ENCODE measurements at places on chromosomes 7 and 10.

DNA sequence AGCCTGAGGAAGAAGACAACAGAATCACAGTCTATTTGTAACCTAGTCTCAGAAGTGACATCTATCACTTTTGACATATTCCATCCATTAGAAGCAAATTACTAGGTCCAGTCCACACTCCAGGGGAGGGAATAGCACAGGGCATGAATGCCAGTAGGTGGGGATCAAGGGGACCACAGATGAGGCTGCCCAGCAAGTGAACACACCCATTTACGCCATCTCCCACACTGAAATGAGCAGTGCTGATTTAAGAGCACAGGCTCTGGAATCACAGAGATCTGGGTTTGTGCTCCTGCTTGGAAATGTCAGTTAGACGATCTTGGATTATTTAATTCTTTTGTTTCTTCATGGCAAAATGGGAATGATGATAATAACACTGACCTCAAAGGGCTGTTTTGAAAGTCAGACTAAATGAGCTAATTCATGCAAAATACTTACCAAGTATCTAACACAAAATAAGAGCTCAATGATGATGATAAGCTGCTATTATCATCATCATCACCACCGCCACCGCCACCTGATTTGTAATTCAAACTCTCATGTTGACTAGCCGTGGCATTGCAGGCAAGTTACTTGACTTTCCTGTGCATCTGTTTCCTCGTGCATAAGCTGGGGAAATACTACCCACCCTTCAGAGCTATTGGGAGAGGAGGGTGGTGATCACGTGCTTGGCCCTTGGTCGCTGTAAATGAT lies 138.9 kb upstream of the KLF14 start:
- DNase-seq, result no peak

- no peak for DNase-seq
Observed at GRCh38 chr7:70131817-70132216, 533.5 kb downstream of the AUTS2 start.

DNA sequence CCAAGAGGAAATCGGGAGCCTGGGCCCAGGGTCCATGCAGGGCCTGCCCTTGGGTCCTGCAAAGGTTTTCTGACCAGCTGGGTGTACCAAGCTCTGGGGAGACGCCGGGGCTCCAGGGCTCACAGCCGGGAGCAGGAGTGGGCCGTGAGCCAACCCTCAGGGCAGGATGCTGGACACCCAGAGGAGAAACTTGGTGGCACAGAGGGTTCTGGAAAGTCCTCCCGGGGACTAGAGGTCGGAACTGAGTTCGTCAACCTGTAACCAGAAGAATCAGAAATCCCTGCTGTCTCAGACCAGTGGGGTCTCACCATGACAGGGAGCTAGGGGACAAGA lies 29.2 kb upstream of the PPP2R2D start:
- DNase-seq, result no peak

- DNase-seq, result no peak
Observed at GRCh38 chr7:3781607-3782006, 480.6 kb downstream of the SDK1 start.

DNA sequence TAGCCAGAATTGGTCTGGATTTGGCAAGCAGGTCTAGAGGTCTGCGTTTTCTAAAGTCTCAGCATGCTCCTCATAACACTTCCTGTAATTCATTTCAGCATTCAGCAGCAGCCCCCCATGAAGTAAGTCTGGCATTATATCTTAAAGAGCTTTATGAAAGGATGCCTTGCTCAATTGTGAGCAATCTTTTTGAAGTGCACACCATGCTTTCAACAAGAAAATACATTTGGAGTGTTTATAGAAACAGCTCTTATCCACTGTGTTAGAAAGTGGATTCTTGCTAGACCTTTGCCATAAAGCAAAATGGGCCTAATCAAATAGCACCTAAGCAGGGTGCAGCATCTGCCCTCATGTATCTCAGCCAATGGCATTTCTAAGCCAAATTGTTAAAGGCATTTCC lies 378.0 kb upstream of the AKR1E2 start:
- DNase-seq, result no peak

DNA sequence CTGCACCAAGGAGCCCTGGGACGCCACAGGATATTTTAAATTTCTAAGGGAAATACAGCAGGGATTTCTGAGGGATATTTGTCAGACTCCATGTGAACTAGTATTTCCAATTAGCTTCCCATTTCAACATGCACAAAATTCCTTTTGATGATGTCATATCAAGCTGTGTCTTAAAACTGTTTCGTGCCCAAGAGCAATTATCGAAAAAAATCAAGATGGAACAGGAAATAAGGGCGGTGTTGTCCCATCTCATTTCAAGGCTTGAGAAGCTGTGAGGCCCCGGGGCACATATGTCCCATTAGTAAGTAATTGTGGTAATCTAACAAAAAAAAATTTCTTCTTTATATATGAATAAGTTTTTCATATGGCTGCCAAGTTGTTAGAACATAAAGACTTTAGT lies 47.4 kb downstream of the PPP1R17 start:
- no peak for DNase-seq

DNA sequence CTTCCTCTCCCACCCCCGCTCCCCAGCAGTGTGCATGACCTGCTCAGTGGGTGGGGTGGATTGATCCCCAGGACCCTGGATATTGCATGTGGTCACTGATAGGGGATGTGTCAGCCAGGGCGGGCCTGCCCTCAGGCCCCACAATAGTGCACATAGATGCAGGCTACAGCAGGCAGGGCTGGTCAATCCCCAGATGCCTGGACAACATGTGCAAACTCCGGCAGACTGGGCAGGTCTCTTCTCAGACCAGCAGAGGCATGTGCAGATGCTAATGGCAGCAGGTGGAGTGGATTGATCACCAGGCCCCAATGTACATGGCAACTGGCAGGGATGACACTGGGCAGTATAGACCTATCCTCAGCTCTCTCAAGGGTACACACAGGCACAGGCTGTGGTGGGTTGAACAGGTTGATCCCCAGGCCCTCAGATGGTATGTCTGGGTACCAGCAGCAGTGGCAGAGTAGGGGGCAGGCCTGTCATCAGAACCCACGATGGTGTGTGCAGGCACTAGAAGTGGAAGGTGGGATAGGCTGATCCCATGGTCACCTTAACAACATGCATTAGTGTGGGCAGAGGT lies 98.6 kb downstream of the LANCL2 start:
- DNase-seq, result no peak

DNA sequence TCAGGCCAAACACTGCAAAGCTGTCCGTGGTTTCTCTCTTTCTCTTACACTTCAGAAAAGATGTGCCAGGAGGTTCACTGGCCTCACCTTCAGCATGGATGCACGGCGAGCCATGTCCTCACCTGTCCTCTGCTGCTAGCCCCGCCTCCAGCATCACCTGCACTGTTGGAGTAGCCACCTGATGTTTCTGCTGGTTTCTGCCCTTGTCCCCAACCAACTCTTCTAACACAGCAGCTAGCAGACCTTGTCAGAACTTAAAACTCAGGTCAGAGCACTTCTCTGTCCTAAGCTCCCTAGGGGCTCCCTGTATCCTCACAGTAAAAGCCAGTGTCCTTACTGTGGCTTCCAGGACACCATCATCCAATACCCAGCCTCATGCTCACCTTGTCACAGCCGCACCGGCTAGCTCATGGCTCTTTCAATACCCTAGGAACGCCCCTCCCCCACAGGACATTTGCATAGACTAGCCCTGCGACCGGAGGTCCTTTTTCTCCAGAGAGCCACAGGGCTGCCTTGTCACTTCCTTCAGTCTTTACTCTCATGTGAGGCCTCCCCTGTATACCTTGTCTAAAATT lies 15.2 kb downstream of the PALD1 start:
- DNase-seq, result no peak

GRCh38 chr10:63713191-63714144 lies 192.3 kb downstream of the REEP3 start:
- DNase-seq, result peak; percentile 78

DNA sequence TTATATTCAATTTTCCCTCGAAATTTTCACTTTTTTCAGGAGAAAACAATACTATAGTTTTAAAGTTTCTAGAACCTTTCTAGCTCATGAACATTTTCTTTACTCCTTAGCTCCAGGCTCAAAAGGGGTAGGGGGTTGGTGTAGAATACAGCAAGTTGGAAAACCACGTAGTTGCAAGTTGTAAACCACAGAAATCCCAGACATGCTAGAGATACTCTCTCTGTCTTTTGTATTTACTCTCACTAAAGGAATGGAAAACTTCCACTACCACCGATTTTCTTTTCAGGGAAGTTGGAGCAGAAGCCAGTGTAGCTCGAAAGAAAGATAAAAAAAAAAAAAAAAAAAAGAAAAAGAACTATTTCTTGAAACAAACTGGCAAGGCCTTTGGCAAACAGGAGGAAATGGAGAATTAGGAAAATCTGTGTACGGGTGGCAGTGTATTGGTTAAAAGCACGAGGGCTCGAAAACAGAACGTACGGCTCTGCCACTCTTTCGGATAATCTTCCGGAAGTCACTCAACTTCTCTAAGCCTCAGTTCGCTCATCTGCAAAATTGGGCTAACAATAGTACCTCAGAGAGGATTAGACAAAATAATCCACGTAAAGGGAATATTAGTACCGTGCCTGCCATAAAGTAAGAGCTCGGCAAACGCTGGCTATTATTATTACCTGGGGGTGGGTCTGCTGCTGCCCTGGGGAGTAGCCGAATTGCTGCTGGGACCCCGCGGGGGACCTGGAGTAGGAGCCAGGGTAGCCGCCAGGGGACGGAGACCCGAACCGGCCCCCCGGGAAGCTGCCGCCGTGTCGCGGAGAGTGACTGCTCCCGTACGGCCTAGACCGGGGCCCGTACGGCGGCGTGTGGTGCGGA lies 628 bp downstream of the MPLKIP start:
- peak; percentile 10 for DNase-seq

DNA sequence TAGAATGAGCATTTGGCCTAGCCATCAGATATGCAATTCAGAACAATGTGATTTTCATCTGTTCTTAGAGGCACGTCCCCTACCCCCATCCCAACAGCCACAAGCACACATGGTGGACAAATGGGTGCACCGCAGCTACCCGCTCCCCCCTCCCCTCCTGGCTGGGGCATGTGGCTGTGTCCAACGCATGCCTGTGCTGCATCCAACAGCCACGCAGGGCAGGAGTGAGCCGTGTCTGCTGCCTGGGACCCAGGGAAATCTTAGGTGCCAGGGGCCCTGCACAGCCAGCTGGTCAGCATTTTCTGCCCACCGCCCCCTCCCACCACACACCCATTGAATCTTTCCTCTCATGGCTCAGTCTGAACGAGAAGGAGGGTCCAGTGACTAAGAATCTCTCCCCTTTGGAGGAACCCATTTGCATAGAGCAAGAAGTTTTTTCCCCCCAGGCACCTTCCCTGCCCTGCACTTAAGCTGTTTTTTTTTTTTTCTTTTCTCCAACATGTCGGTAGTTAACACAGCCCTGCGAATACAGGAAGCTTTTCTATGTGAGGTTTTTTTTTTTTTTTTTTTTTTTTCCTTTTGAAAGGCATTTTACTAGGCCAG lies 138.9 kb downstream of the WDR11 start:
- DNase-seq, result no peak

DNA sequence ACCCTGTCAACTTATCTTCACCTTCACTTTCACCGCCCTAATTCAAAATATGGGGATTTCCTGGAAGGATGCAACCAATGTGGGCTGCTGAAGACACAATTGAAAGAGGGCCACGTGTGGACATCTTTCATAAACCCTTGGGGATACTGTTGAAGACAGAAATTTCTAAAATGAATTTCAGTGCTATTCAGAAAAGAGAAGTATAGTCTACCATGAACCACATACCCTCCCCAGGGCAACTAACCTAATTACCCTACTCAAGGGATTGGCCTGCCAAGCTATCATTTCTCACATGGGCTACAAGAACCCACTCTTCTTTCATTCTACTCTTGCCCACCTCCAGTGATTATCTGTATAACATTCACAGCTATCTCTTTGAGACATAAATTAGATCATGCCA lies 226.0 kb downstream of the PHTF2 start:
- no peak for DNase-seq

DNA sequence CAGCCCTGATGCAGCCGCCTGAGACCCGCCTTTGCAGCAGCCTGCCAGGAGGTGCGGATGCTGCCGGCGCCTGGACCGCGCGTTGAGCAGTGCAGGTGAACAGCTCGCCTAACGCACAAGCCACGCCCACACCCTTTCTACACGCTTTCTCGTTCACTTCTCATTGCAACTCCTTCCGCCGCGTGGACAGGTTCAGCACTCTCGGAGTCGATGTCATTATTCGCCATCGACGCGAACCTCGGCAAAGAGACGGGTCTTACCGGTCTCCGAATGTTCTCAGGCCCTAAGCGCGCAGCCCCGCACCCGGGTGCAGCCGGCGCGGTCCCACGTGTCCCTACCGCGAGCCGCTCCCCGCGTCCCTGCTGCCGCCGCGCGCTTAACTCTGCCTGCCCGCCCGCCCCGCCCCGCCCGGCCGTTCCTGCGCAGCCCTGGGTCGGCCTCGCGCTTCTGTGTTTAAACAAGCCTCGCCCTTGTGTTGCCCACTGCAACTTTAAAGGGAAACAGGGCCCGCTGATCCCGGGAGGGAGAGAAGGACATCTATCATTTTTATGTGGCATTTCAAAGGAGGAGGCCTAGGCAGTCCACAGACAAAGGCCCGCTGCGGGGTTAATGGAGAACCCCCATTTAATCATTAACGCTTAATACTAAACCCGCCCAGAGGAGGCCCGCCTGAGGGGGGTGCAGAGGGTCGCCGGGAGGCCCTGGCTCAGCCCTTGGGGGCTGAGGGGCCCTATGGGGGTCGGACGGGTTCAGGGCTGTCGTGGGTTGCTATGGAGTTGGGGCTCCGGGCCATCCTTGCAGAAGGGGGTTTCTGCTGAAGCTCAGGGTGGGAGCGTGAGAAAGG lies 128.5 kb downstream of the WDR11 start:
- DNase-seq, result no peak

GRCh38 chr10:121880895-121881294 lies 46.9 kb downstream of the ATE1 start:
- DNase-seq, result no peak

DNA sequence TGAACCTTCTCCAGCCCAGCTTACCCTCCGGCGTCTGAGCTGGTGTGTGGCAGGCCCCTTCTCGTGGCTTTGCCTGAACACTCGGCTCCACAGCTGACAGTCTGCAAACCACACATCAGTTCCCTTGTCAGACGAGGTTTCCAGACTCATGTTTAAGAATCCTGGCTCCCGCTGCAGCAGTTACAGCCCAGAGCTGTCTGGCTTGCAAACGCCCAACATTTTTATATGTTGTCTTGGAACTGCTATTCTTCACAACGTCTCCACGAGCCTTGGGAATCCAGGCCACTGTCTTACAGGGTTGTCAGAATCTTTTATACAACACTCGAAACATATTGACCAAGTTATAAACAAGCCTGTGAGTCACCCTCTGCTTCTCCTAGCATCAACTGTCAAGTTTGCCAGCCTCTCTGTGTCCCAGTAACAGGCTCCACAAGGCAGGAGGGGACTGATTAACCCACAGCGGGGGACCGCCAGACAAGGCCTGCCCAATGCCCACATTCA lies 68.1 kb downstream of the TNS3 start:
- no peak for DNase-seq

DNA sequence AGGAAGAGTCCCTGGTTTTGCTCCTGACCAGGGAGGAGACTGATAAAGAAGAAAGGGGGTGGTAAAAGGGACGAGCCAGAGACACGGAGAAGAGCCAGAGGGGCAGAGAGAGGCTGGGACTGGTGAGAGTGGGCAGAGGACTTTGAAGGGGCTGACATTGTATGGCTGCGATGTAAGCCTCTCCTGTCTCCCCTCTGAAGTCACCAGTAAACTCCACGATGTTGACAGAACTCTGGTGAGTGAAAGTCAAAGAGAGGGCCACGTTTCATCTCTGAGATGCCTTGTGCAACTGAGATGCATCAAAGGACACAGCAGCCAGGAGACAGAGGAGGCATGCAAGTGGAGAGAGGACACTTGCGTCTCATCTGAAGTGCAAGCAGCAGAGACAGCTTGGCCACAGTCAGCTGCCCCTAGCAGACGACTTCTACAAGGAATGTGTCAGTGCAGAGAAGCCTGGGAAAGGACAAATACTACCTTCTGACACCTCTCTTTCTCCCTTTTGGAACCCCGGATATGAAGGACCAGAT lies 54.3 kb downstream of the SMKR1 start:
- DNase-seq, result no peak

Measured in DMS79 treated with DMSO at 0.1 percent for 48 hours (cell line).